ENCODE measurements at places on chromosomes 2 and 18.

DNA sequence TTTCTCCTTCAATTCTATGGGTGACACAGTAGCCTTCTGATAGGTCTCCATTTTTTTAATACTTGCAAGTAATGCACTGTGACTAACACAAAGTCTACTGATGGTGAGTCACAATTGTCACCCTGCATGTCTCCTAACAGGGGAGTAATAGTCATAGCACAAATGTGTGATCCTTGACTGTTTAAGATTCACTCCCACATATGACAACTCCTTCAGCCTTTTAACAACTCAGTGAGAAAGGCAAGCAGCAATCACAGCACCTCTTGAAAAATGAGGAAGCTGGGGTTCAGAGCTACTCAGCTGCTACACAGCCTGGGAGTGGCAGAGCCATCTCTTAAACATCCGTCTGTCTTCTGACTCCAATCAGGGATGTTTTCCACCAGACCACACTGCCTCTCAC lies 63.8 kb downstream of the EHD3 start:
- DNase-seq, result no peak

GRCh38 chr18:3230401-3231334 lies 10.9 kb upstream of the MYOM1 start:
- peak; percentile 49 for DNase-seq

- no peak for DNase-seq
Measured at GRCh38 chr18:78688916-78689315, 290.7 kb upstream of the SALL3 start.

DNA sequence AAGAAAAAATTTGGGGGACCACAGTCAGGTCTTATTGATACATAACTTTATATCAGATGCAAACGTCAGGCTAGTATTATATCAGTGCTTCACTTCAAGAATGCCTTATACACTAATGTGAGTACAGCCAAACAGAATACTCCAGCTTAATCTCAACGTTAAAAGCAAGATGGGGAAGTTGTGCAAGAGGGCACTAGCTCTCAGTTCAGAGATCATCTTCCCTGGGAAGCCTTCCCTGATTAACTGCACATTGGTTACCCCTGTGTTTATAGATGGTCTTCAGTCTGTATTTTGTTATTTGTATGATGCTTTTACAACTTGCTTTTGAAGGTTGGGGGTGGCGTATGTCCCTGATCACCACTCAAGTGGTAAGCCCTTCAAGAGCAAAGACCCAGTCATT lies 11.4 kb downstream of the EPAS1 start:
- no peak for DNase-seq

- no peak for DNase-seq
Measured at GRCh38 chr18:44732599-44732998, 51.9 kb downstream of the SETBP1 start.

- DNase-seq, result no peak
Measured at GRCh38 chr2:233351423-233351822, 2.9 kb upstream of the DGKD start.

DNA sequence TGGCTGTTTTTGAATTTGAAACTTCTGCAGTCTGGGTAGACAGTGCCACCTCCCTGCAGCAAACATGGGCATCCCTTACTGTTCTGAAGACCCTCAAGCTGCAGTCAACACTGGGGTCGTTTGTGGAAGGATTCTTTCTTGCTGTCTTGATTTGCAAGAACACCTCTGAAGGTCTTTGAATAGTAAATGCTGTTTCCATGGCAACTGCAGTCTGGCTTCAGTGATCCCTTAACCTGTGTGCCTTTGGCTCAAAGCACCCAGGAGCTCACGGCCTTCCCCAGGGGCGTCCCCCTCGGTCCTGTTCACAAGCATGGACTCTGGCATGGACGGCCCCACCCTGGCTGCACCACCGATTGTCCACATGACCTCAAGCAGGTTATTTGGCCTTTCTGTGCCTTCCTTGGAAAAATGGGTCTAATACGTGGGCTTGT lies 38.3 kb downstream of the LRRFIP1 start:
- no peak for DNase-seq

All from iris pigment epithelial cell (primary cell).